ENCODE measurements at places on chromosomes 1 and 21.

GRCh38 chr1:26285366-26286063, 5.6 kb downstream of the SH3BGRL3 start:
- DNase-seq = peak; percentile 73

DNA sequence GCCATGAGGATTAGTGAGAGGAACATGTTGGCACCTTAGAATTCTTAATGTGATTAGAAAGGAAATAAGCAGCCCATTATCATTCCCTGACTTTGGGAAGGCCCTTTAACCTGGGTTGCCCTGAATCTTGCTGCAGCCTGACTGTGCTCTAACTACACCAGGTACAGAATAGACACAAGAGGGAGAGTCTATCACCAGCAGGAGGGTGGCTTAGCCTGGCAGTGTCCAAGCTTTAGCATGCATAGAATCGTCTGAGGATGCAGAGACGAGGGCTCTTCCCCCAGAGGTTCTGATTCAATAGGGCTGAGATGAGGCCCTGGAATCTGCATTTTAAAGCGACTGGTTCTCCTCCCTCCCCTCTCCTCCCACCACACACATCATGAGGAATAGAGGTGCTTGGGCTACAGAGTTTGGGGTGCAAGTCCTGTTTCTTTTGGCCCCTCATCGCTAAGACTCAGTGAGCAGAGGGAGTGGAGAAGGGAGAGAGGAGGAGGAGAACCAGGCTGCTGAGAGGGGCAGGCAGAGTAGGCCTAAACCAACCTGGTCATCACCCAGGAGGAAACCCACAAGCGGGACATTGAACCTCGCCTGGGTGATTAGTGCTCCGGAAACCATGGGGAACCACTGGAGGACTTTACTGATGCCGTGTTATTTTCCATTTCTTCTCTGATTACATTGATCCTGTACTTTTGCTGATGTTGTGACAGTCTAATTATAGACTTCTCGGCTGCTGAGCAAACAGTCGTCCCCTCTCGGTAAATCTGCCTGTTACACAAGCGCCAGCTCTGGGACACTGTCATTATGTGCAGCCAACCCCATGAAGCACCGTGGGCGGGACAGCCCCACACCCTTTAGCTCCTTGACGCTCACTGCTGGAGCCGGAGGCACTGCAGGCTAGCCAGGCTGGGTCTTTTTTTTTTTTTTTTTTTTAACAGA, 6.3 kb upstream of the TENT5C start:
- DNase-seq = no peak

GRCh38 chr1:98749152-98749756, 87.7 kb downstream of the SNX7 start:
- DNase-seq = no peak

- no peak for DNase-seq
Observed at GRCh38 chr1:183443011-183443410, 24.8 kb upstream of the NMNAT2 start.

GRCh38 chr1:182144646-182145030, 83.1 kb upstream of the ZNF648 start:
- DNase-seq = no peak

DNA sequence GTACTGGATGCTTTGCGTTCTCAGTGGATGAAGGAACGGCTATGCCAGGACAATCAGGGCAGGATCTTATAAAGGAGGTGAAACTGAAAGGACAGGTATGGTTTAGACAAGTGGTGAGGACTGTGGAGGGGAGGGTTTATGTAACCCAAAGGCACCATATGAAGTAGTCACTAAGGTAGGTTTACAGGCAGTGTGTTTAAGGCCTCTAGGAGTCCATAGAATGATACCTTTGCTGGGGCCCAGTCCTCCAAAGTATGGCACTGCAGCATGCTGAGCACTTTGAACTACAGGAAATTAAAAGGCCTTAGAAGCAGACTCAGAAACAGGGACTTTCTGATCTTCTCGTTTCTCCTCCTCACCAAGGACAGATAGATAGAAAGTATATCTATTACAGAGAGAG, 304.7 kb upstream of the USP25 start:
- no peak for DNase-seq

DNA sequence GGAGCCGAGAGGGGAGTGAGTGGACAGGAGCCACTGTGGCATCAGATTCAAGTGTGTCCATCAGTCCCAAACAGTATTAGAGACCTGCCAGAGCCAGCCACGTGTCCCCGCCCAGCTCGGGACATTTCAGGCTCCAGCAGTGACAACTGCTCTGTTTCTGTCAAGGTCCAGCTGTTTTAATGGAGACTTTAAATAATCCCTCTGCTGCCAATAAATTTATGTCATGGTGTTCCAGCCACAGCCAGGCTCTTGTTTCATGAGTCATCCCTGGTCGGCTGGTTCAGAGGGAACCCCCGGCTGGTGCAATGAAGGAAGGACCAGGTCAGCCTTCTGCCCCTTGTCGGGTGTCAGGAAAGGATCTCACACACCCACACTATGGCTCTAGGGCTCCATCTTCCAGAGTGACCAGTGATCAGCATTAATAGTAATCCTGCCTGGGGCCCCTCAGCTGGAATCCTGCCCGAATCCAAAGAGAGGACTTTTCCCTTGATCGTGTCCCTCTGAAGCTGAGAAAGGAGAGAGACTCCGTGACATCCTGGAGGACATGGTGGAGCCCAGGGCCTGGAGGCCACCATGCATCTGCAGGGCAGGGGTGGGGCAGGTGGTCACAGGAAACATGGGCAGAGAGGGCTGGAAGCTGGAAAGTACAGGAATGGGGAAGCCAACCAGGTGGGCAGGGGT, 197.3 kb downstream of the MATN1 start:
- DNase-seq = no peak

DNA sequence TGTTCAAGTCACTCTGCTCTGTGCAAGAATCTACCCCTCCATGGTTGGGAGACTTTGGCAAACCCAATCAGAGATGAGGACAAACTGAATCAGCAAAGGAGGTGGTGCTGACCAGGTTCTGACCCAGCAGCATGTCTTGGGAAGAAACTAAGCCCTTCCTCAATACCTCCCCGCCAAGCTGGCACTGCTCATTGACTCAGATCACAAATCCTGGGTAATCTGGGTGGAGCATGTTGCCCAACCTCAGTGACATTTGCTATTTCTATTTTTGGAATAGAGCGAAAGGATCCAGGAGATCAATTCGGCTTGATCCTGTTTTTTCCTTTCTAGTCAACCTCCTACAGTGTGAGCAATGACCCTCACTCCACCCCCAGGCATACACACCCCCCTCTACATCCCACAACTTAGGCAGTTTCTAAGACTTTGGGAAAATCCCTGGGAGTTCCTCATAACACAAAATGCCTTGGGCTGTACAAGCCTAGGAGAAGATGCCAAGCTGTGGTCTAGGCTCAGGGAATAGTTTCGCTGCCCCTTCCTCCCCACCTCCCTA, 166.8 kb upstream of the KCNJ6 start:
- DNase-seq = no peak

DNA sequence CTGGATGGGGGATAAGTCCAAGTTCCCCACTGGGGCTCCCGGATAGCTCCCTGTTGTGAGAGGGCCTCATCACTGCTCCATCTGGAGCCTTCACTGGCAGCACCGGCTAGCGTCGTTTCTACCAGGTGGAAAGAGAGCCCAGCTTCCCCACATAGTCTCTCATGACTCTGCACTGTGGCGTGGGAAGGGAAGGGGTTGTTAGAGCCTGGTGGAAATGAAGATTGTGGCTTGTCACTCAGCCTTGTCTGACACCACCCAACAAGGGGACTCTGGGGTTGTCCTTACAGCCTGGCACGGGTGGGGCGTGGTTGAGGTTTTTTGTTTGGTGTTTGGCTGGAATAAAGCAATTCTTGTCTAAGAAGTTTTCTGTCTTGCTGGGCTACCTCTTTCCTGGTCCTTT, 94.6 kb downstream of the ADARB1 start:
- DNase-seq = no peak

DNA sequence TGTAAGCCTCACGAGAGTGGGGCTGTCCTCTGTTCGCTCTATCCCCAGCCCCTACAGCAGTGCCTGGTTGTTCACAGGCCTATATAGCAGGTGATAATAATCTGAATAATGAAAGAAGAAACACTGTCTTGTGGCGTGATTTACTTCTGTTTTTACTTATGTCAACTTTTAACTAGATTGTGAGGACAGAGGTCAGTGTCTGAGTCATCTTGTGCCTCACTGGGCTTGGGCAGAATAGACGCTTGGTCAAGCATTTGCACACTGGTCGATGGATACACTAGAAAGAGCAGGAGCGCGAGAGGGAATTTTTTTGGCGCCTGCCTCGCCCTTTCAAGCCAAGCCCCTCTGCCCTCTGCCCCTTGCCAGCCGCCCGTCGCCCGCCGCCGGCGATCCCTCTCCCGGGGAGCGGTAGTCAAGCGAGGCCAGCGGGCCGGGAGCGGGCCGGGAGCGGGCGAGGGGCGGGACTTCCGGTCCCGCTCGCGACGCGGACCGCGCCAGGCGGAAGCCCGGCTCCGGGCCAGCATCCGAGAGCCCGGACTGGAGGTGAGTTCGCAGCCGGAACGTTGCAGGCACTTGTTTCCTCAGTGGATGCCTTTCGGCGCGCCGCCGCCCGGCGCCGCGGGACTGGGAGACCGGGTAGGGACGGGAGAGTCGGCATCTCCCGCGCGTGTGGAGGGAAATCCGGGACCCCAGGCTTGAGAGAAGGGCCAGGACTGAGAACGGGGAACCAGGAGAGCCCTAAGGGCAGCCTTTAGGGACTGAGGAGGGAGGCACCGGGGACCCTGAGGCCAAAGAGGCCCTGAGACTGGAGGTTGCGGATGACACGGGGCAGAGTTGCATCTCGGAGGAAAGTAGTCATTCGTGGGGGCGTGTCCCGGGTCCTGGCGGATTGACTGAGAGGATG, at the start of gene DISP1:
TSS of gene DISP1 (plus strand) at position 504 of the 904 bp plus-strand sequence. CDS start 127,785 bp downstream, outside the sequence.
- DNase-seq = peak; percentile 81

GRCh38 chr1:234062166-234062565, 157.7 kb downstream of the SLC35F3 start:
- no peak for DNase-seq

GRCh38 chr1:56532350-56532683, 47.0 kb downstream of the PLPP3 start:
- no peak for DNase-seq

GRCh38 chr21:28604946-28605537, 387.6 kb downstream of the LTN1 start:
- DNase-seq = no peak

- no peak for DNase-seq
Observed at GRCh38 chr1:211737115-211738035, 62.0 kb upstream of the NEK2 start.

DNA sequence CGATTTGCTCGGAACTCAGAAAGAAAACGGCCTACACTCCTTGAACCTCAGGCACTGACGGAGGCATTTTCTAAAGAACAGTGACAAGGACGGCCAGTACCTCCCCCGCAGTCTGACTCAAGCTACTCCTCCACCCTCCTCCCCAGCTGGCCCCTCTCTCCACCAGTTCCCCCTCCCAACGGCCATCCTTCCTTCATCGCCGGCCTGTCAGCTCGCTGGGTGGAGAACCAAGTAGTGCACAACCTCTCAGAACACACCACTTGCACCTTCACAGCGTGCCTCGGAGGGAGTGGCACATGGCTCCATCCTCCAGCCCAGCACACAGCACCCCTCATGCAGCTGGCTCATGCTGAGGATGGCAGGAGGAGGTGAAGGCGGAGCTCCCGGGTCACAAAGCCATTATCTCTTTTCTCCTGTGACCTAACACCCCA, 58.8 kb downstream of the TOR1AIP2 start:
- DNase-seq = no peak

GRCh38 chr1:78254517-78254916, 208.8 kb downstream of the GIPC2 start:
- DNase-seq = no peak

DNA sequence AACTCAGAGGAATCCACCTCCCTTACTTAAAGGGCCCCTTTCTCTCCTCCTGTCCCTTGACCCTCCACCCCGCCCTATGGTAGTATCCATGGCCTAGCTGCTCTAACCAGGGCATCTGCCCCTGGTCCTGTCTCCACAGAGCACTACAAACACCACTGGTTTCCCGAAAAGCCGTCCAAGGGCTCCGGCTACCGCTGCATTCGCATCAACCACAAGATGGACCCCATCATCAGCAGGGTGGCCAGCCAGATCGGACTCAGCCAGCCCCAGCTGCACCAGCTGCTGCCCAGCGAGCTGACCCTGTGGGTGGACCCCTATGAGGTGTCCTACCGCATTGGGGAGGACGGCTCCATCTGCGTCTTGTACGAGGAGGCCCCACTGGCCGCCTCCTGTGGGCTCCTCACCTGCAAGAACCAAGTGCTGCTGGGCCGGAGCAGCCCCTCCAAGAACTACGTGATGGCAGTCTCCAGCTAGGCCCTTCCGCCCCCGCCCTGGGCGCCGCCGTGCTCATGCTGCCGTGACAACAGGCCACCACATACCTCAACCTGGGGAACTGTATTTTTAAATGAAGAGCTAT, 1.7 kb downstream of the BTG2 start:
- peak; percentile 62 for DNase-seq

DNA sequence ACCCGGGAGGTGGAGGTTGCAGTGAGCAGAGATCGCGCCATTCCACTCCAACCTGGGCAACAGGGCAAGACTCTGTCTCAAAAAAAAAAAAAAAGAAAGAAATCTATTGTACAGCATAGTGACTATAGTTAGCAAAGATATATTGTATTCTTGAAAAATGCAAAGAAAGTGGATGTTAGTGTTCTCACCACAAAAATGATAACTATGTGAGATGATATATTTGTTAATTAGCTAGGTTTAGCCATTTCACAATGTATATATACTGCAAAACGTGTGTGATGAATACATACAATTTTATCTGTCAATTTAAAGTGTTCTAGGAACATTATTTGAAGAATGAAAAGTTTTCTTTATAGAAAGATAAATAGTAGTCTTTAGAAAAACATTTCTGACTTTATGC, 179.9 kb downstream of the AK5 start:
- no peak for DNase-seq

DNA sequence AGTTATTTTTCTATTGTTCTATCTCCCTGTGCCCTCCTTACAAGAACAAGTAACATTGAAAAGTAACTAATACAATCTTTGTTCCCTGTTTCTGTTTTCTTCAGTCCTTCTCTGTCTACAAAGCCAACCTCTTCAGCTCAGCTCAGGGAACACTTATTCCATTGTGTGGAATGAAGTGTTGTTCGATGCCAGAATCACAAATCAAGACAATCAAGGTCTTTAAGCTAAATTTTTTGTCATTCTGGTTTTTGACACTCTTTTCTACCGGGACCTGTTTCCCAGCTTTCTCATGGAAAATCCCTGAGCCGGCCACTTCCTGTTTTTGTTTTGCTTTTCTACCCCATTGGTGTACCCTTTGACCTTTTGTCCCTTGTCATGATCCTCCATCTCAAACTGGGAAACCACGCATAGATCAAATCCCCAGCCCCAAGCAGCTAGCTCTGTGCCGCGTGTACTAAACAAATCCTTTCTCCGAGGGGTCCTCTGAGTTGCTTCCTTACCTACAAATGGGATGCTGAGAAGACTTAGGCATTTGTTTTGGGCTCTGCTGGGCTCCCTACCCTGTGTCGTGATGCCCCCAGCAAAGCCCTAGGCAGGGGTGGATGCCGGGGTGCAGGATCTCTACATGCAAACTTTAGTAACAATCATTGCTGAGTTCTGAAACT, 141.8 kb downstream of the TOMM20 start:
- DNase-seq = no peak

Measured in activated naive CD8-positive, alpha-beta T cell treated with anti-CD3 and anti-CD28 coated beads, Interleukin-2, amount 50 U/mL, for 24 hours (primary cell).